ENCODE measurements at places on chromosomes 11 and 22.

- no peak for DNase-seq
These were observed 10.0 kb upstream of the SLC25A17 start for GRCh38 chr22:40829131-40829530.

GRCh38 chr11:1992111-1992510, 5.5 kb downstream of the H19 start:
- no peak for DNase-seq

- peak; percentile 71 for DNase-seq
These were observed at the start of gene SYCE3 for GRCh38 chr22:50562523-50563412. SYCE3 (minus strand) TSS chr22:50562919; CDS start chr22:50556405, 6,514 bp downstream.

DNA sequence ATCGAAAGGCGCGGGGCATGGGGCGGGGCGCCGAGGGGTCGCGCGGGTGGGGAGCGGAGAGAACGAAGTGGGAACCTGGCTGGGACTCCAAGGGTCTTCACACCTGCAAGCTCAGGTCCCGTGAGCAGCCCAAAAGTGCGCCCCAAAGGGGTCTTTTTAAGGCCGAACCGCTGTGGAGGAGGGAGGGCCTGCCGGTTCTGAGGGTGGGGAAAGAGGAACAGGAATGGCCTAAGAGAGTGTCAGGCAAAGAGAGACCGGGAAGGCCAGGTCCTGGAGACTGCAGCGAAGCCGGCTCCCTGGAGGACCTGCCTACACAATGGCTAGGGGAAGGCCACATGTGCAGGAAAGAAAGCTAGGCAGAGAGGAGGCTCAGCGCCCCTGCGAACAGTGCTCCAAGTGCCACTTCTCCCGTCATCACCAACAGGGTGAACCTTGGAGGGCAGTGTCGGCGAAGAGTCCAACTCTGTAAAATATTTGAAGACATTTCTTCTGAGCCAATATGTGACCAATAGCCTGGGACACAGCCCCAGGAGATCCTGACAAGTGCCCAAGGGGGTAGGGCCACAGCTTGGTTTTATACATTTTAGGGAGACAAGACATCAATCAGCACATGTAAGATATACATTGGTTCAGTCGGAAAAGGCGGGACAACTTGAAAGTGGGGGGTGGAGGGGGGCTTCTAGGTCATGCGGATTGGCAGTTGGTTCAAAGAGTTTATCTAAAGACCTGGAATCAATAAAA, 710 bp upstream of the DGCR2 start:
- DNase-seq: peak; percentile 51

DNA sequence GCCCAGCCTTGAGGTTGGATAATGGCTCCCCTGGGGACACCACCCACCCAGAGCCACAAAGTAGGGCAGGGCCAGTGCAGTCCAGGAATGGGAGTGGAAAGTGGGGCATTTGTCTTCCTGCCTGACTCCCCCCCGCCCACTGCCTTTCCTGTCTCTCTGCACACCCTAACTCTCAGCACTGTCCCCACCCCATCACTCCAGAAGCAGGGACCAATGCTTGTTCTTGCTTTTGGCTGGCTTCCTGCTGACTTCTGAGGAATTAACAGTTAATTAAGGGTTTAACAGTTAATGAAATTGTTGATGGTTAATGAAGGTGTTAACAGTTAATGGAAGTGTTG, 4.7 kb downstream of the PITPNM1 start:
- no peak for DNase-seq

DNA sequence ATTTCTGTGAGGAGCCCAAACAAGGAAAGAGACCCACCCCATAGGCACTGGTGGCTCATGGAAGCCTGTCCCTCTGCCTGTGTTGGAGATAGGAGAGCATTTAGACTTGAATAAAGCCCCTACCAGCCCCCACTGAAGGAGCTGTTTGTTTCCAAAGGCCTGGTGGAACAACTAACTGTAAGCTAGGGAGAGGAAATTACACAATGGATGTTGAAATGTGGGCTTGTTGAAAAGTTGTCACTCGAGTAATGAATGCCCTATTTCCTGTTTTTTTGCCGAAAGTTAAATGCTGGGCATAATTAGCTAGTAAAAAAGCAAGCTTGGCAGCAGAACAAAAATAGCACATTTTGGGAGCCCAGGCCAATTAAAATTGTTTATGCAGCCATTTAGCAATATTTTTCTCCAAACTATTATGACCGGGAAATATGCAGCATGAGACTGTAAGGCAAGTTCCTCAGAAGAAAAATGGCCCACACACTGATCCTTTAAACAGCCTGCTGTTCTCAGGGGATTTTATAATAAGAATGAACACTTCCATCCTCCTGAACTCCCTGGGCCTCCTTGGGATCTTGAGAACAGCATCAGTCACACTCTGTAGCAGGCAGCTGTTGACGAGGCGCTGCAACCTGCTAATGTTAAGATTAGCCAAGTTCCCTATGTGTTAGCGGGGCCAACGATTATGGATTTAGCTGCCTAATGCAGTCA, 38.6 kb upstream of the LMO2 start:
- DNase-seq: peak; percentile 24

- no peak for DNase-seq
These were observed 1221.7 kb downstream of the BRD1 start for GRCh38 chr22:48605856-48606481.

GRCh38 chr11:2709429-2709828, 9.6 kb upstream of the KCNQ1OT1 start:
- DNase-seq: peak; percentile 66

- DNase-seq: no peak
These were observed 238.1 kb upstream of the TENM4 start for GRCh38 chr11:79678780-79679452.

- no peak for DNase-seq
These were observed 312.9 kb downstream of the CNTN5 start for GRCh38 chr11:99333621-99334020.

- no peak for DNase-seq
These were observed 120.0 kb upstream of the SERPIND1 start for GRCh38 chr22:20653795-20654342.

GRCh38 chr22:26516503-26516902, 4.2 kb upstream of the TFIP11 start:
- no peak for DNase-seq

DNA sequence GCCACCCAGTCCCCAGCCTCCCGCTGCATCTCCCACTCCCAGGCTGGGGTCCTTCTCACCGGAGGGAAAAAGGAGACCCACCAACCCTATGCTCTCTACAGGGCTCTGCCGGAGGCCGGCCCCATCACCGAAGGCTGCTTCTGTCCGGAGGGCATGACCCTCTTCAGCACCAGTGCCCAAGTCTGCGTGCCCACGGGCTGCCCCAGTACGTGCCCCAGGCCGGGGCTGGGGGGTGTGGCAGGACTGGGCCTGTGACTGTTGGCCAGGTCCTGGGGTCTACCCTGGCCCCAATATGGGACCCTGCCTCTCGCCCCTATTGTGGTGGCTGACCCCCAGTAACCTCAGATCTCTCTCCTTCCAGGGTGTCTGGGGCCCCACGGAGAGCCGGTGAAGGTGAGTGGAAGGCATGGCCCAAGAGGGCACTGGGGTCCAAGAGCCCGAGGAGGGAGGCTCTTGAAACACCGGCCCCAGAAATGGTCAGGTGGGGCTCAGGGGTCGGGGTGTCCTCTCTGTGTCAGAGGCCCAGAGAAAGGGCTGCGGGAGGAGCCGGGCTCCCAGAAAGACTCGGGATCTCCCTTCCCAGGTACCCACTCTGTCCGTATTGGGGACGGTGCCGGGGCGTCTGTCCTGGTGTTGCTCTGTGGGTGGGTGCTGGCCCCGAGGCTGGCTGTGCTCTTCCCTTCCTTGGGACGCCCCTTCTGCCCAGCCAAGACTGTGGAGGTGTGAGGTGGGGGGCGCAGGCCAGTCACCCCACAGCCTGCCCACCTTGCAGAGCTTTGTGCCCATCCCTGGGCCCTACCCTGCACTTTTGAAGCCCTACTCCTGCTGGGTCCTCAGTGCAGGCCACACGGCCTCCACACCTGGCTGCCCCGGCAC, 26.1 kb upstream of the MUC5B start:
- no peak for DNase-seq

- DNase-seq: no peak
These were observed 8.5 kb downstream of the BACE1-AS start for GRCh38 chr11:117299351-117300282.

- DNase-seq: peak; percentile 2
These were observed 524.0 kb upstream of the LRRC4C start for GRCh38 chr11:41983475-41983874.

GRCh38 chr11:75400146-75400865, 988 bp downstream of the RPS3 start:
- DNase-seq: no peak

DNA sequence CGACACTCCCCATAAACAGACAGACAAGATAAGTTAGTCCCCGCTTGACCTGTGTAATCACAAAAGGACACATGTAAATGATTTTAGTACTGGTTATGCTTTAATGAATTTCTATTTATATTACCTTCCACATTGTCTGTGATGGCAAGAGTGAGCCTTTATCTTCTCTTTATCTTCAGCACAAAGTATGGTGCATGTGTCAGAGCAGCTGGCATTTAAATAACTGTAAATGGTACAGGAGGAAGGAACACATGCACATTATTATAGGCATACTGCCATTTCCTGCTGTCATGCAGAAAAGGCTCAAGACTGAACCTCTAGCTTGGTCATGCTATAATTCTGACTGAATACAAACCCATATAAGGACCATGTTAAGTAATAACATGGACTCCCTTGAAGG, 1342.7 kb upstream of the TENM4 start:
- DNase-seq: no peak

DNA sequence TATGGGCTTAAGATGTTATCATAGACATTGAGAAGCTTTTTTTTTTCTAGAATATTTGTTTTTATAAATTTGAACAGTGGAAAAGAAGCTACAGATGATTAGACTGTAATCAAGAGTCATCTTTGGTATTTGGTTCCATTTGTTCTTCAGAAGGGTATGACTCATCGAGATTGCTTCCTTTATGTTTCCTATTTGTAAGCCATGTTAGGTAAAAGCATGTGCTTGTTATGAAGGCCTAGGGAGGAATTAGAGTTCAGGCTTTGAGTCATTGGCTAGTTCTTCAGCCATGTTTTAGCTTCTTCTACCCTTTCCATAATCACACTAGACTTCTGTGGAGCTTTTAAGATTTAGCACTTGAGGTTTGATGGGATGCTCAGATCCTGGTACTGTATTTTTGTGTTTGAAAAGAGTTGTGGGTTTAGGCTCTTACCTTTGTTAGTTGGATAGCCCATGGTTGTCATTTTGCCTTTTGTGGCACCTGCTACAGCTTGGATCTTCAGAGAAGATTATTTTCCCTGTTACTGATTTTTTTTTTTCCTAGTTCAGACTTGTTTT, 44.3 kb downstream of the POLD3 start:
- peak; percentile 87 for DNase-seq

DNA sequence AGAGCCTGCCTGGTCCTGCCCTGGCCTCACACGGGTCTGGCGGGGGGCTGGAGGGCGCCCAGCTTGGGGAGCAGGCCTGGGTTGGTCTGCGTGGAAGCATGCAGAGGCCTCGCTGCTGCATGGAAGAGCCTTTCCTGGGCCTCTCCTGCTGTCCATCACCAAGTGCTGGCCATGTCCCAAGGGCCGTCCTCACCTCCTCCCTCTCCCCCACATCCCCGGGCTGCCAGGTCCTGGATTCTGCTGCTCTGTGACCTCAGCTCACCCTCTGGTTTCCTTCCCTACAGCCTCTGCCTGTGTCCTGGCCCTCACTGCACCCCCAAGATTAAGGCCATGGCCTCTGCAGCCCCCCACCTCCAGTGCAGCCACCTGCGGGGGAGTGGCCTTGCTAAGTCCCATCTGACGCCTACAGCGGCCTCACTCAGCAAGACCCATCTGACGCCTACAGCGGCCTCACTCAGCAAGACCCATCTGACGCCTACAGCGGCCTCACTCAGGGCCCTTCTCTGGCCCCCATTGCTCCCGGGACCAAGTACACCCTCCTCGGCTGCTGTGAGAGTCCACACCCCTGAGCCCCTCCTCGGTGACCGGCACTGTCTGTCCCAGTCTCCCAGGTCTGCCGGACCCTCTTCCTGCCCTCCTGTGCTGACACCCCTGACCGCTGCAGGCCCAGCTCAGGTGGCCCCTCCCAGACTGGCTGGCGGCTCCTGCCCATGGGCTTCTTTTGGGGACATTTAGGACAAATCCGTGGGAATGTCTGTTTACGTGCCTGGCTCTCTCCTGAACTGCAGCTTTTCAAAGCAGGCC, 119.5 kb upstream of the B3GAT1 start:
- DNase-seq: no peak

DNA sequence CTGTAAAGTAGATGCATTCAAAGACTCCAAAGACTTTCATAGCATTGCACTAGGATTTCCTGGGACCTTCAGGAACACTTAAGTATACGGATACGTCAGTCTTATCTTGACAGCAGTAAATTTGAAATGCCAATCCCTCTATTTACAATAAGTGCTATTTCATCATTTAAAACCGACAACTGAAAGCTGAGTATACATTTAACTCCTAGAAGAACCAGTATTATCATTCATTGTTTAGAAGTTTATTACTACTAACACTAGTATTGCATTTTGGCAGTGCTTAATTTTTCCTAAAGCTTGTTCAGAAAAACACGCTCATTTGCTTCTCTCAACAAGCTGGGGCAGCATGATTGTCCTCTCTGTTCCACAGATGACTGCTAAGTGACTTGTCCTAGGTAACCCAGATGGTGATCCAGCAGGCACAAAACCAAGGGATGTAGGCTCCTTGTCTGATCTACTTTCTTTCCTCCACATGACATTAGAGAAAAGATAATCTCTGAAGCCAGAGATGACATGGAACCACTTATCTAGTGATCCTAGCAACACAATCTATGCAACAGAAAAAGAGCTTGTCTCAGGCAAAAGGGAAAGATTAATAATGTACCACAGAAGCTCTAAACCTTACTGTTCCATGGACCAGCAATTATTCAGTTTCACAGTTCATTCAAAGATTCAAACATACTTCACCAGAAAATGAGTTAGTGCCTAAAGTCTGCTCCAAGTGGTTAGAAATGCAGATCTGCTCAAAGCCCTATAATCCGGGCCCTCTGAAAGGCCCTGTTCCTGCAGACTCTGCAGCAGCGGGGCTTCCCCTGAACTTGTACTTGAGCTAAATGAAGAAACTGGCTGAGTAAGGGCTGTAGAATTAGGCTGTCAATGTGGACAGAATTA, 5.2 kb downstream of the MAML2 start:
- peak; percentile 65 for DNase-seq

DNA sequence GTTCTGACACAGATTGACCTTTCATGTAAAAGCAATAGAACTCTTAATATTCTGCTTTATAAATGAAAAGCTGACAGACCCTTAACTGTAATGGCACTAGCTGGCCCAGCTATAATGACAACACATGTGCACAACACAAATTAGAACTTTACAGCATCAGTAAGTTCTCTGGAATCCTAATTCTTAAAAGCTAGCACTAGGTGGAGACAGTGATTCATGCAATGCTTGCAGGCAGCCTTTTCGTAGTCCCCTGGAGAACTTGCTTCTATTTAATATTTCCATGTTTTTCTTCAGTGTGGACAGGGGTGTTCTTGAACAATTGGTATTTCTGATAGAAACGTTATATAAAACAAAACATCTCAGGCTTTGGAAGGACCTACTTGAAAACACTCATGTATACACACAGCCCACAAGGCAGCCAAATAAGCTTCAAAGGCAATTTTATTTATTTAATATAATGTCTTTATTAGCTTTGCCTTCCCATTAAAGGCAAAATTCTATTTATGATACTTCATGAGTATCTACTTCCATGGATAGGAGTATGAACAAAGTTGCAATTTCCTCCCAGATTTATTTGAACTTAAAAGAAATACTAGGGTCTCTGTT, 374.3 kb upstream of the MPPED2 start:
- DNase-seq: peak; percentile 2

All from foreskin fibroblast (primary cell).